Neural crest cell (in vitro differentiated cells): ENCODE measurements at places on chromosomes 6 and 20. TPM values are rescaled to one million over a fixed set of nuclear protein-coding genes. Genes with fewer than 3 reads are reported as not detected.
A peak's percentile ranks its signal among the peaks of the same experiment; 100 is the strongest.

DNA sequence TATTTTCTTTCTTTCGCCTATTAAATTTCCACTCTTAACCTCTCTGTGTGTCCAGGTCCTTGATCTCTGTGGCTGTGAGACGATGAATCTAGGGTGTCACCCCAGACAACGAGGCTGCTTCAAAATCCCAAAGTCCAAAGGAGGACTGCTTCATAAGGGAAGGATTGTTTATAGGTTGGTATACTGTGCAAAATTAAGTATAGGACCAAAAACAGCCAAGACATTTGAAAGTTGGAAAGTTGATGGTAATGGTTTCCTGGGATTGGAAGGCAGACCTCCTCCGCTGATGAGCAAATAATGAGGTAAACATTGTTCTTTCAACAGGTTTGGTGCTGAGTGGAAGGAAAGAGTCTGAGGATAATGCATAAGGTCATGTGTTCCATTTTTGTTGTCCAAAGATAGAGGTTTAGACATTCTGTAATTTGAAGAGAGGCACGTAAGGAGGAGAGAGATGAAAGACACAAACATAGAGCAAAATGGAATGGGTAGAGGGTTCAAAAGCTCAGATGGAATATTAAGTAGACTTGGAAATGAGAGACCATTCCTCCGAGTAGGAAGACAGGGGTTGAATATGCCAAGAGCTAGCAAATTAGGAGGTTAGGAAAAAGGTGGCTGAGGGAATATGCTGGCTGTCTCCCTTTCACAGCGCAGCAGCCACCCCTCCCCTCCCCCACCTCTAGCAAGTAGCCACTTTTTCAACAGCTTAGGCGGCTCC, 24.8 kb downstream of the ZNF311 start:
- H3K4me1 ChIP-seq = peaks cover 47% of the 10 kb centered on the region
- H3K4me3 ChIP-seq = peak overlapping the region; percentile 90
- no peak for DNase-seq
- H3K27ac ChIP-seq = no peak overlapping the region
- H3K36me3 ChIP-seq = peaks cover 6% of the 10 kb centered on the region

DNA sequence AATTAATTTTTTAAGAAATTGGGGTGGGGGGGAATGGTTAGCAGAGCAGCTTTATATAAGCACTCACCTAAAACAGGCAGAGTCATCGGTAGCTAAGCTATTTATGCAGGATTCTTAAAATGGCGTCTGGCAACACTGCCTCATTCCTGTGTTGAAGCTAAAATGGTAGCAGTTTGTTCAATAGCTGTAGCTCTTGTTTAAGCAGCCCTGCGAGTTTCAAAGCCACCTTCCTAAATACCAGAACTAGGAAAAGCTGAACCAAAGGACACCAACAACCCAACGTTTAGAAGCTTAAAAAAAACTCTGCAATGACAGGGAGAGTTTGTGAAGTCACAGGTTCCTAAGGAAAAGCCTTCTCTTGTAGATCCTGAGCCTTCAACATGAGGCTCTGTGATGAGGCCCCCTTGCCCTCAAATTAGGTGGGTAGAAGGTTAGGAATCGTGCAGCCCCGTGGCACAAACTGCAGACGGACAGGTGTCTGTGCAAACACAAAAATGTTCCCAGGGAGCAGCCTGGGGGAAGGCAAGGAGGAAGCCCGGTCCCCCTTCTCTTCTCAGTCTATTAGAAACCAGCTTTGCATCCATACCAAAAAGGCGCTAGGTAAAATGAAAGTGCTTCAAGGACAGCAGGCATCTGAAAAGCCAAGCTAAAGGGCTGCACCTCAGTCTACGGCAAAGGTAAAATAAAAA, 4.7 kb downstream of the ZMYND8 start:
- no peak for DNase-seq
- H3K27ac ChIP-seq = no peak overlapping the region
- peaks cover 4% of the 10 kb centered on the region for H3K36me3 ChIP-seq

- DNase-seq = no peak
- H3K4me1 ChIP-seq = peaks cover 10% of the 10 kb centered on the region
- no peak overlapping the region for H3K4me3 ChIP-seq
- H3K27ac ChIP-seq = no peak overlapping the region
These were observed 92.7 kb upstream of the ARMC2 start for GRCh38 chr6:108755257-108756240.

DNA sequence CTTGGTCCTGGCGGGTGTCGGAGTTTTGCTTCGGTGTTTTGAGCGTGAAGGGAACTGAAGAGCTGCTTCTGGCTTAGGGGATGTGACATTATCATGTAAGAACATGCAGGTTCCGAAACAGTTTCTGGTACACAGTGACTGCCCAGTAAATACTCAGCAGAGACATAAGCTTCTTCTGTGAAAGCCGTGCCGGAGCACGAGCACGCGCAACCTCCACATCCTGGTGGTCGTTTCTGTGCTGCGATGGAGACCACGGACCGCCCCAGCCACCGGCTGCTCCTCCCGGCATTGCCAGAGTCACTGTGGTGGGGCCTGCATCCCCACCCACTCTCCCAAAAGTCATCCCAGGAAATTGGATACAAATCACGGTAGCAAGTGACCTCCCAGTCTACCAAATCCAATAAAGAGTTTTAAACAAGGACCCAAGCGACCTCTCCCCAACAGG, 18.7 kb downstream of the KIF25 start:
- H3K4me1 ChIP-seq = no peaks in the 10 kb centered on the region
- no peak for DNase-seq
- no peak overlapping the region for H3K27ac ChIP-seq
- H3K36me3 ChIP-seq = peaks cover 12% of the 10 kb centered on the region
- H3K4me3 ChIP-seq = no peak overlapping the region

GRCh38 chr6:154862536-154862935, 129.3 kb downstream of the SCAF8 start:
- no peak overlapping the region for H3K27ac ChIP-seq
- H3K4me3 ChIP-seq = no peak overlapping the region
- no peaks in the 10 kb centered on the region for H3K27me3 ChIP-seq
- DNase-seq = no peak
- peaks cover 24% of the 10 kb centered on the region for H3K4me1 ChIP-seq

DNA sequence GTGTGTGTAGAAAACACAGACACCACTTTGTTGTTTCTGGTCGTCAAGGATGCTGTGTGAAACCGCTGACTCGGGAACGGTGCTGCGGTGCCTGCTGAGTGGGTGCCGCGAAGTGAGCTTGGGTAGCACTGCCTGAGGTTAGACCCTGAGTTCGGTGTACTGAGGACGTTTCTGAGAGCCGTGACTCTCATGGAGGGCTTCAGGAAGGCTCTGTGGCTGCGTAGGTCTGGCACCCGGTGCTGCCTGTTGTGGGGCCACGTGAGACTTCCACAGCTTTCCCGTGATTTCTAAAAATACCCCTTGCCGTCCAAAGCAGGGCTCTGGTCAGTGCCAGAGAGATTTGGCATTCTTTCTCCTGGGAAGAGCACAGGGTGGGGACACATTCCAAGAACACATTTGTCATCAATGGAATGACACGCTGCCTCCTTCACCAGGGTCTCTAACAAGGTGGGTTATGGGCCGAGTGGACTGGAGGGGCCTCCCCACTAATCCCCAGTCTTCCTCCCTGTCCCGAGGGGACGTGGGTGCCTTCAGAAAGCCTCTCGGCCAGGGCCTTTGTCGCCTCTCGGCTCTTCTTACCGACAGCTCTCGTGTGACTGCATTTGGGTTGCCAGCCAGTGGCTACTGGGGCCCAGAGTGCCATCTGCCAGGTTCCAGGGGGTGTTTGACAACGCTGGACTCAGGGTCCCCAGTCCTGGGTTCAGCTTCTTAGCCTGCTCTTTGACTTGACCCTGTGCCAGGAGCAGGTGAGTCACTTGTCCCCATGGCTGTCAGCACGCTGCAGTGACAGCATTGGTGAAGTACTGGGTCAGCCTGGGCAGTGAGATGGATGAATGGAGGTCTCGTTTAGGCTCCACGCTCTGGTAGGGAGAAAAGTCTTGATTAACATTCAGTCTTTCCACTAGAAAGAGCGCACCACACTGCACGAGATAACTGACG, 62.2 kb downstream of the SYNJ2 start:
- H3K4me1 ChIP-seq = peaks cover 4% of the 10 kb centered on the region
- H3K36me3 ChIP-seq = no peaks in the 10 kb centered on the region
- peak overlapping the region; percentile 35 for H3K27ac ChIP-seq
- DNase-seq = no peak
- H3K4me3 ChIP-seq = no peak overlapping the region
- H3K27me3 ChIP-seq = peaks cover 2% of the 10 kb centered on the region

- H3K36me3 ChIP-seq = peaks cover 18% of the 10 kb centered on the region
- H3K27ac ChIP-seq = peak overlapping the region; percentile 43
- no peak overlapping the region for H3K4me3 ChIP-seq
- H3K27me3 ChIP-seq = peaks cover 5% of the 10 kb centered on the region
These were observed 44.7 kb downstream of the MYH7B start for GRCh38 chr20:35000311-35000921.

- no peaks in the 10 kb centered on the region for H3K36me3 ChIP-seq
- peaks cover 37% of the 10 kb centered on the region for H3K27me3 ChIP-seq
- DNase-seq = no peak
These were observed 4.4 kb upstream of the VIP start for GRCh38 chr6:152746172-152746553.

GRCh38 chr20:49216991-49217578, 2.1 kb upstream of the DDX27 start:
- H3K4me1 ChIP-seq = peaks cover 26% of the 10 kb centered on the region
- H3K4me3 ChIP-seq = peak overlapping the region; percentile 88
- peak overlapping the region; percentile 80 for H3K27ac ChIP-seq
- peak; percentile 98 for DNase-seq
- no peaks in the 10 kb centered on the region for H3K27me3 ChIP-seq

GRCh38 chr20:9838378-9839295, at the start of gene PAK5:
TSS of gene PAK5 (minus strand) at chr20:9839076. CDS start at chr20:9644328, 194,748 bp downstream.
- DNase-seq = peak; percentile 81
- H3K27me3 ChIP-seq = peaks cover 49% of the 10 kb centered on the region
- peaks cover 7% of the 10 kb centered on the region for H3K4me1 ChIP-seq
- peak within 1 kb of the TSS; percentile 86 for H3K4me3 ChIP-seq

GRCh38 chr6:101545191-101545590, 151.7 kb downstream of the GRIK2 start:
- no peak overlapping the region for H3K4me3 ChIP-seq
- H3K27me3 ChIP-seq = no peaks in the 10 kb centered on the region
- no peak overlapping the region for H3K27ac ChIP-seq

- no peaks in the 10 kb centered on the region for H3K36me3 ChIP-seq
- no peak for DNase-seq
- no peaks in the 10 kb centered on the region for H3K27me3 ChIP-seq
- peaks cover 7% of the 10 kb centered on the region for H3K4me1 ChIP-seq
These were observed 31.6 kb downstream of the SPDEF start for GRCh38 chr6:34524499-34524898.

DNA sequence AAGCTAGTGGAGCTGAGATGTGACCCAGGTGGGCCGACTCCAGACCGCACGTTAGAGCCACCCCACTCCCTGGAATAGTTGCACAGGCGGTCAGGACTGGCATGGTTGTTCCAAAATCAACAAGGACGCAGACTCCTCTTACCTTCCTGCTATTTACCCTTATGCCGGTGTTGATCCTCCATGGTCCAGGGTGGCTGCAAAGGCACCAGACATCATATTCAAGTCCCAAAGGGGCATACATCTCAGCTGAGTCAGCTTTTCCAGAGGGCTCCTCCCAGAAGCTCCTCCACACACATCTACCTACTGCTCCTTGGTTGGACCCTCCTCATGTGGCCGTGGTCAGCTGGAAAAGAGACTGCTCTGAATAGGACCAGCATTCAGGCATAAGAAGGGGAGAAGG, 112.2 kb downstream of the SYCP2 start:
- no peaks in the 10 kb centered on the region for H3K36me3 ChIP-seq
- no peak overlapping the region for H3K4me3 ChIP-seq
- no peaks in the 10 kb centered on the region for H3K27me3 ChIP-seq
- H3K4me1 ChIP-seq = peaks cover 13% of the 10 kb centered on the region

DNA sequence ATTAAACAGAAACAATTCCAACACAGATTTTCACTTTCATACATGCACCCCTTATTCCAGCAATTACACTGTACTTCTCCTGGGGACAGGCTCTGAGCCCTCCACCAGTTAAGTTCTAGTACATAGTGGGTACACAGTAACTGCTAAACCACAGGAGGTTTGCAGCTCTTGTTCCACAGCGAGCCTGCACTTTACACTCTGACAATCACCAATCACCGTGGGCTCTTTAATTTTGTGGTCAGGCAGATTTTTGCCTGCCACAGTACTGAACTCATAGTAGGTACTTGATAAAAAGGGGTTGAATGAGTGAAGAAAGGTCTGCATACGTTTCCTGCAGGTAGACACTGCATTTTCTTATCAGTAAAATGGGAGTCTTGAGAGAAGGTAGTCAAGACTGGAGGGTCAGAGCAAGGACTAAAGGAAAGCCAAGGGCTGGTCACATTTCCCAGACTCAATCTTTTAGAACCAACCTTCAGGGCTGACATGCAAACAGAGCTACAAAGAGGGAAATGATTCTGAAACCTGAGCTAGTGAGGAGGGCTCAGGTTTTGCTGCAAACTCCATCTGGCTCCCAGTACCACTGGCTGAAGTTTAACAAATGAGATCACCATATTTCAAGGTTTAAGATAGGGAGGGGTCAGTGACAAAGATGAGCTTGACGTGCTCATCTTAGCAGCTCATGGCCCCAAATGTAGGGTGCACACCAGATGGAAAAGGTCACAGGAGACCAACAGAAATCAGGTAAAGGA, 404.6 kb downstream of the BTBD9 start:
- peaks cover 8% of the 10 kb centered on the region for H3K4me1 ChIP-seq
- H3K36me3 ChIP-seq = no peaks in the 10 kb centered on the region
- no peak for DNase-seq
- no peaks in the 10 kb centered on the region for H3K27me3 ChIP-seq

Gene CST2
- not detected in 2 replicates for total RNA-seq

Gene KCNB1
- total RNA-seq = 1.6 and 2.8 TPM in 2 replicates

Gene DUSP22
- 35.1 and 41.7 TPM in 2 replicates for total RNA-seq

Gene SRXN1
- 10.7 and 12.6 TPM in 2 replicates for total RNA-seq

Gene COL10A1
- not detected in 2 replicates for total RNA-seq

Gene PDYN
- total RNA-seq = 0.55 and 0.63 TPM in 2 replicates

Gene C6orf141
- 0.89 and 1.0 TPM in 2 replicates for total RNA-seq

Gene CNR1
- total RNA-seq = 8.4 and 9.9 TPM in 2 replicates

Gene HDGFL1
- total RNA-seq = not detected in 2 replicates

Gene MAFB
- total RNA-seq = 1.6 and 1.9 TPM in 2 replicates
